ENCODE measurements at places on chromosomes 2 and 18.

GRCh38 chr18:59993560-59993959 is 93.8 kb downstream of the PMAIP1 start:
- no peak for DNase-seq

DNA sequence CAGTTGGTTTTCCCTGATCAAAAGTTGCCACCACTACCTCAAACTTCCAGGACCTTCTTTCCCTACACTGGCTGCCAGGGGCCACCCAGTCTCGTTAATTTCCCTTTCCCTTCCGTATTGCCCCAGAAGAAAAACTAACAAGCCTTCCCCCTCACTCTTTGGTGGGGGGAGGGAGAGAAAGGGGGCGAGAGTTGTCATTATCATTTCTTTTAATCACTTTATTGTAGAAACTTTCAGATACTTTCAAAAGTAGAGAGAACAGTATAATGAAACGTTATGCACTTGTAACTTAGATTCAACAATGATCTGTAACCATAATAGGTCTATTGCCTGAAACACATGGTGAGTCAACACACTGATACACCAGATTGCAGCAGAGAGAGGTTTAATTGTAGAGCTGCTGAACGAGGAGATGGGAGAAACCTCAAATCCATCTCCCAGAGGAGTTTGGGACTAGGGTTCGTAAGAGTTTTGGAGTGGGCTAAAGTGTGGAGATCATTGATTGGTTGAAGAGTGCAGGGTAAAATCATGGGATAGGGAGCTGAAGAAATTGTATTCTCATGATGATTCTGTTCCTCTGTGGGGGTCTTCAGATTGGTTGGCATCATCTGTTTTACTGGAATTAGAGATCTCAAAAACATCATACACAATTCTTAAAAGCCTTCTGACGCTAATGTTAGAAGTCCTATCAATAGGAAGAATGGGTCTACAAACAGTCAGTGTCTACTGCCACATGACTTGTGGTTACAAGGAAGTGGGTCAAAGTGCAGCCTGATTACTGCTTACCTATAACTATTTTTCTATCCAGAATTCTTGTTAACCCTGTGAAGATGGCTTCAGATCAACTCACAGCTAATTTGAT is 2.6 kb upstream of the RNF149 start:
- no peak for DNase-seq

DNA sequence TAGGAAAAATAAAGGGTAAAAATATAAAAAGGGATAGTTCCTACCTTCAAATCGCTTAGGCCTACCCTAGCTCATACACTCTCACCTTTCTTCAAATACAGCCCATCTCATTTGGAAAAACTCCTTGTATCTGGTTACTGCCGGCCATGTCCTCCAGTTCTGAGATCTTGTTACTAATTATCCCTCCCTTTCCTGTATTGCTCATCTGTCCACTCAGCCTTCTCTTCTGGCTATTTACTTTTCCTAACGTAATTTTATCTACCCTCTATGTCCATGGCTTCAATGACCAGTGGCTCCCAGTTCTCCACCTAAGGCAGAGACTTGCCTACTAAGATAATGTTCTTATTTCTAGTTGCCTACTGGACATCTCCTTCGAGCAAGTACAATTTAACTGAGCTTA is 342.9 kb upstream of the ACVR2A start:
- no peak for DNase-seq

- peak; percentile 43 for DNase-seq
Measured at GRCh38 chr18:70931942-70932814, 643.3 kb downstream of the SOCS6 start.

GRCh38 chr2:146366276-146366675 is 1478.6 kb upstream of the ACVR2A start:
- DNase-seq = no peak

DNA sequence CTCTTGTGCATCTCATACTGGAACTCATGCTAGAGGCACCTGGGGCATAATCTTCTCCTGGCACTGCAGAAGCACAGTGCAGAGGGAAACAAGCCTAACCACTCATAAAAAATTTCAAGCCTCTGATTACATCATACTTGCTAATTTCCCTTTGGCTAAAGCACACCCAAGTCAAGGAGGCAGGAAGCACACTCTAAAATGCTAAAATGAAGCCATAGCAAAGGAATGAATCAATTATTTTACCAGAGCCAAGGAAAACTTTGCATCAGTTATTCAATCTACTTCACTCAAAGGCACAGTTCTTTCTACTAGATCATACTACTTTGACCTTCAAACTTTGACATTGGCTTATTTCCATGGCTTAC is 79.6 kb upstream of the SPOPL start:
- no peak for DNase-seq

DNA sequence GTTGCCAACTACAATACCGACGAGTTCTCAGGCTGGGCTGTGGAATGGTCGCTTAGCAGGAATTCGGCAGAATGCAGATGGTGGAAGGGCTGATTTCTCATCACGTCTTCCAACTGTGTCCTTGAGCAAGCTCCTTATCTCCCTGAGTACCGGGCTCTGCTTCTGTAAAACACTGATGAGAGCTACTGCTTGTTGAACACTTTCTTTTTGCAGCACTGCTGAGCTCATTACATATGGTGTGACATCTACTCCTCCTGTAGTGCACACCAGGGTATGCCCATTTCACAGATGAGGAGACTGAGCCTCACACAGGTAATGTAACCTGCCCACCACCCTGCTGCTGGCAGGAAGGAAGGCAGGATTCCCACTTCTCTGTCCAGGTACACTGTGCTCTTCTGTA is 8.3 kb downstream of the IL1R2 start:
- DNase-seq = no peak

DNA sequence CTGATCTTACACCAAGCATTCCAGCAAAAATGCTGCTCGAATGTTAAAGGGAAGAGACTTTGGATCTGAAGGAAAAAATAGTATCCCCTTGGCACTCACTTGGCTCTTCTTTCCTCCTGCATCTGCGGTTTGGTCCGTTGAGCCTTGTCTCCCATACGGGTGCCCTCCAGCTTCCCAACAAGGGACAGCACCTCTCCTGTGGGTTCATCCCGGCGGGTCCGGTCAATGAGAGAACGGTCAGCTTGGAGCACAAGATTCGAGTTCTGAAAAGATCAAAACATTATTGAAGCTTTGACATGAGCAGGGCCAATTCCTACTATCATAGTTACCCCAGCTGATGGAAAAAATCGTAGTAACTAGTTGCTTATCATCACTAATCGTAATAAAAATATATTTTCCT is 740 bp downstream of the SNRNP200 start:
- no peak for DNase-seq

- no peak for DNase-seq
Measured at GRCh38 chr18:67670024-67670543, 153.6 kb upstream of the DSEL start.

DNA sequence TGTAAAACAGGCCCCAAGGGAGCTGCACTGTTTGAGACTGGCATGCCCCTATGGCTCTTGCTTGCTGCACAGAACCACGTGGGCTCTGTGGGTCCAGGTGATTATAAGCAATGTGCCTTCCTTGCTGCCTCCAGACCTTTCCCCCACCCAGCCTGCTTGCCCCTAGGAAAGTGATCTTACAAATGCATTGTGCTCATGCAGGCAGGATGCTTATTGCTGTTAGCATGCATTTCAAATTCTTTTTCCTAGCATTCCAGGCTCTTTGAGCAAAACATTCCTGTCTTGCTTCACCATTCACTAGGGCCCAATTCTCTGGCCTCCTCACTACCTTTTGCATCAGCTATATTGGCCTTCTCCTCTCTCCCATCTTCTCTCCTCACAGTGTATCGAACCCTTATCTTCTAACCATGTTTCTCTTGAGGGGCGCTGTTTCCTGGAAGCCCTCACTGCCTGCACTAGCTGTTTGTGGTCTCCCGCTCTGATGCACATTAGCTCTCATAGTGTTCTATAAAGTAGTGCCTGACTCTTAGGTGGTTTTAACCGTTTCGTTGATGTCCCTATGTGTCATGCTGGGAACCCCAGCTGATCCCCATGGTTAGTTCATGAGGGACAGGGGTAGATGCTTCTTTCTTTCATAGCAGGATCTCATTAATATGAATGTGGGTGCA is 152.9 kb upstream of the EPAS1 start:
- no peak for DNase-seq

GRCh38 chr2:39948016-39948719 is 169.1 kb upstream of the THUMPD2 start:
- no peak for DNase-seq

DNA sequence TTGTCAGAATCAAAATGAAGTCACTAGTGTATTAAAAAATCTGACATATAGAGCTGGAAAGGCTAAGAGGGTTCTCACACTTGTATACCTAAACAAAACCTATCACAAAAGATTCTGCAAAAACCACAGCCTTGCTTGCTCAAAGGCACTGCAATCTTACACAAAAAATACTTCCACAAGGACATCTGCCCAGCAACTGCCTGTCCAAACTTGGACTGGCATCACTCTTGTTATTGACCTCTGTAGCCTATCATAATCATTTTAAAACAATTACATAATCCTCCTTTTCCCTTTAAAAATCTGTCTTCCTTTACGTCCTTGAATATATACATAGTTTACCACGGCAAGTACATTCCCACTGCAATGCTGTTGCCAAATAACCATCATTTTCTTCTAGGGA is 19.9 kb downstream of the CHMP3 start:
- no peak for DNase-seq

GRCh38 chr2:65554765-65555591 is 122.6 kb upstream of the SPRED2 start:
- no peak for DNase-seq

DNA sequence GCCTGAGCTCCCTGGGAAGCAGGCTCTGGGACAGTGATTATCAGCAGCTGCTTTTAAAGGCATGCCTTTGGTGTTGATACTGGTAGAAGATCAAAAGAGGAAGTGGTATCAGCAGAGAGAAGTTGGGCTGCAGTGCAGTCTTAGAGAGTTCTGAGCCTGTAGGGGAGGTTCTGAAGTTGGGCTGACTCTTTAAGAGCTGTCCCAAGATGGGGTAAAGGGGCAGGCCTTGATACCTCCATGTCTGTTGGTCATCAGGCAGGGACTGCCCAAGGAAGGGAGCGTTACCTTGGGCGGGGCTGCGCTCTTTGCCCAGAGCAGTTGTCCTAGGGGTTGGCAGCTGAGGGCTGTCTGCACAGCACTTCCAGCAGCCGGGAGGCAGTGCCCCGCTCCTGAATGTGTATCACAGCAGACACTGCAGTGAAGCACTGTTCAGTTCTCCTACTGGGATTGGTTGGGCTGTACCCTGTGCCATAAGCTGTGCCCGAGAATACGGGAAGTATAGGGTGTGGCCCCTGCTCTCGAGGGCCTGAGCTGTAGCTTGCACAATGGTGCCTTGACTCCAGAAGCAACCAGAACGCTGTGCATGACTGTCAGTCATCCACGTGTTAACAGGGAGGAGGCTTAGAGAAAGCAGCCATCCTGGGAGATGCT is 177.0 kb downstream of the CTIF start:
- DNase-seq = no peak

- DNase-seq = no peak
Measured at GRCh38 chr18:67475673-67476072, 40.8 kb downstream of the DSEL start.

- no peak for DNase-seq
Measured at GRCh38 chr2:222330910-222331309, 32.1 kb upstream of the PAX3 start.

- DNase-seq = no peak
Measured at GRCh38 chr2:234955971-234956509, 4.2 kb downstream of the SH3BP4 start.

DNA sequence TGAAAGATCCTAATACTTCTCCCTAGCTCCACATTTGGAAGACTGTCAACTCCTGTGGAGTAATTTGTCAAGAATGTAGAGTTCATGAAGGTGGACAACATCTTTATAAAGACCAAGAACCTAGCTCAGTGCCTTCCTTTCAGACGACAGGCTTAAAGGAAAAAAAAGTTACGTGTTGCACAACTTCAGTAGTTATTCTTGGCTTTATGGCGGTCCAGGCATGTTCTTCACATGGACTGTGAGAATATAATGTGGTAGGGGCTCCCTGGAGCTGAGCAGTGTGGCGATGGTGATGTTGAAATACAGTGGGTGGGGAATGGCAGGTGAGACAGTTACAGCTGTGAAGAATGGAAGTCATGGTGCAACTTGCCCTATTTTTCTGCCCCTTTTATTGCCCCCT is 3.9 kb downstream of the TAF1B start:
- DNase-seq = no peak

DNA sequence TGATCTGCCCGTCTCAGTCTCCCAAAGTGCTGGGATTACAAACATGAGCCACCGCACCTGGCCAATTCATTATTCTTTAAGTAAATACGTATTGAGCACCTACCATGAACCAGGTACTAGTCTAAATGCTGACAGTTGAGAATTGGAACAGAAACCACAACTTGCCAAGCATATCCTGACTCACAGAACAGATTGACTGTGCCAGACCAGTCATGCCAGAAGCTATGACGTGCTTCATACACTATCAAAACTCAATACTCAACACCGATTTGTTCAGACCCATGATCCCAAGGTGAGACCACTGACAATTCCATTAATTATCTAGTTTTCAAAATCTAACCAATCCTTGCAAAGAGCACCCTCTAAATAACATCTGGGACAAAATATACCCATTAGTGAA is 148.6 kb downstream of the B3GNT2 start:
- no peak for DNase-seq

DNA sequence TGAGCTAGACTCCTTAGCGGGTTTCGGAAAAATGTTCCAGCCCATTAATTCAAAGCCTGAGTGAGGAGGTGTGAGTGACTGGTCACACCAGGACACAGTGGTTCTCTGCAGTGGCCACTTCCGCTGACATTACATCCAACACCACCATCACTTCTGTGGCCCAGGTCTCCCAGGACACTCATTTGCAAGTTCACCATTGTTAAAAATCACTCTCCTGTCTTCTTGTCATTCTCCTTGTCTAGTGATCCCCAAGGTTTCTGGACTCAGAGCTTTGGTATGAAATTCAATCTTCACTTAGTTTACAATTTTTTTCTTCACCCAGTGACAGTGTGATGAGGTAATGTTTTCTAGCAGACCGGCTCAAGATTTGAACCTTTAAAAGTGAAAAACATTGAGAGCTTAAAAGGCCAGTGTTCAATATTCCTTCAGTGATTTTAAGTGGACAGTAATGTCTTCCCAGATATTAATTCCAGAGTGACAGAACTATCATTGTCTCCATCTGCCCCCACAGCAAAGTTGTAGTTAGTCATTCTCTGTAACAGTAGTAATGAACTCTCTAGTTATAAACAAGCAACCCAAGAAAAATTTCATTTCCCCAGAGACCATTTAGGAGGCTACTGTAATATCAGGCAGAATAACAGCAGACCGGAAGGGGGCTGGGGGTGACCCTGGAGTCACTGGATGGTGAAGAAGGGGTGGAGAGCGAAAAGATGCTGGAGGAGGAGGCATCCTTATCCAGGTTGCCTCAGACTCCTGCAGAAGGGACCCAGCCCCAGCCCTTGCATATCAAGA is 164.9 kb downstream of the GFPT1 start:
- no peak for DNase-seq

GRCh38 chr2:120926463-120927264 is 191.0 kb downstream of the GLI2 start:
- no peak for DNase-seq

DNA sequence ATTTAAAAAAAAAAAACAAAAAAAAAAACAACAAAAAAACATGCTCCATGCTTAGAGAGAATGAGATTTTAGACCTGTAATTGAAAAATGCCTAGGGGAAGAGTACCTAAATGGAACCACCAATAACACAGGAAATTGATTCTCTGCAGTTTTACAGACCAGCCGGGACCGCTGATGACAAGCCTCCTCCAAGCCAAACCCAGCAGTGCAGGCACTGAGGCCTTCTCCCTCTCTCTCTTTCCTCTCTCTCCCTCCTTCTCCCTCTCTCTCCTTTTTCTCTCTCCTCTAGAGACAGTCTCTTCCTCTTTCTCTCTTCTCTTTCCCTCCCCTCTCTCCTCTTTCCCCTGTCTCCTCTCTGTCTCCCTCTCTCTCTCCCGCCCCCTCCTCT is 228.8 kb upstream of the COPS8 start:
- no peak for DNase-seq

GRCh38 chr2:77520641-77521547 is 1.3 kb downstream of the LRRTM4 start:
- DNase-seq = no peak
